ENCODE measurements at places on chromosomes 6 and 20. TPM values are rescaled to one million over a fixed set of nuclear protein-coding genes. Genes with fewer than 3 reads are reported as not detected.

- no peaks in the 10 kb centered on the region for H3K4me1 ChIP-seq
- no peak overlapping the region for H3K27ac ChIP-seq
- no peak for DNase-seq
- H3K36me3 ChIP-seq, result no peaks in the 10 kb centered on the region
Measured at GRCh38 chr6:90024633-90025032, 130.4 kb downstream of the GJA10 start.

DNA sequence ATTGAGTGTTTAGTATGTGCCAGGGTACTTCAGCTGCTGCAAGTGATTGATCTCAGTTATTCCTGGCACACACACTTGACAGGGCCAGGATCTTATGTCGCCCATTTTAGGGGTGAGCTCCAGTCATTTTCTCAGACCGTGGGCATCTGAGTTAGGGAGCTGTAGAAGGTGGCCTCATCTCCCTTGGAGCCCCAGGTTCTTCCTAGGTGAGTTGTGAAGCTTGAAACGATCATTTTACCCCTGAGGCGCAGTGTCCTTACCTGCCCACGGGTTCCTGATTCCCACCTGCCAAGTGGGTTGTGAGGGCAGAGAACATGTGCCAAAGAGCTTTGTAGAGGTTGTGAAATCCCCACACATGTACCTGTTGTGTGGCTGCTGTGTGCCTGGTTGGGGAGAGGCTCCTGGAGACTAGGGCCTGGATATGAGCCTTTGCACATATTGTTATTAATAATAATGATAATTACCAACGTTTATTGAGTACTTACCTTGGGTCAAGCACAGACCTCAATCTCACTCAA is 465 bp upstream of the KCNS1 start:
- peaks cover 13% of the 10 kb centered on the region for H3K27me3 ChIP-seq
- H3K27ac ChIP-seq, result no peak overlapping the region
- H3K4me1 ChIP-seq, result peaks cover 3% of the 10 kb centered on the region
- no peak for DNase-seq

DNA sequence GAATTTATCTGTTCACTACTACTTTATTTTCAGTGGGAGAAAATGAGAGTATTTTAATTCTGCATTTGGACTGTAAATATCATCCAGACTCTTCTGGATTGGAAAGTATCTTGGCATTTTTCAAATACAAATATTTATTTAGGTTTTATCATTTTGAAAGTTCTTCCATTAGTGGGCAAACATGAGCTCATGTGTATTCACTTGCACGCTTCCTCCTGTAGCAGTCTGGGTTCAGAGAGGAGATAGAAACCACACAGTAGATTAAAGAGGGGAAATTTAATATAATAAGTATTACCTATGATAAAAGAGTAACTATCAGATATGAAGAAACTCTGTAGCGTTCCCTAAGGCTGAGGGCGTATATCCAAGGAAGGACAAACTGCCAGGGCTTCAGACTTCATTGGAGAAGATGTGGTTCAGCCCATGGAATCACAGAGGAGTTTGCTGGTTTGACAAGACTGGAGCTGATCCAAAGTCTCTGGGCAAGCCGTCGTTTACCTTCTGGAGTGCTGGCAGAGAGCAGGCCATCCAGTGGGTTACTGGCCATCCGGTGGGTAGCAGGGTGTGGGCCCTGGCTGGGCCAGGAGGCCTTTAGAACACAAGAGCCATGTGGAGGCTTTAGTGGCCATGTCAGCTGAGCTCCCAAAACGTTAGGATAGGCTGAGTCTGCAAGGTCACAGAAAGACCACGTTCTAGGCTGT is 44.3 kb downstream of the KCNS1 start:
- no peaks in the 10 kb centered on the region for H3K36me3 ChIP-seq
- H3K27ac ChIP-seq, result no peak overlapping the region
- no peak for DNase-seq
- H3K4me3 ChIP-seq, result no peak overlapping the region
- no peaks in the 10 kb centered on the region for H3K27me3 ChIP-seq

- no peaks in the 10 kb centered on the region for H3K4me1 ChIP-seq
- no peak overlapping the region for H3K4me3 ChIP-seq
- no peak for DNase-seq
Measured at GRCh38 chr20:56985066-56985685, 281.3 kb downstream of the BMP7 start.

GRCh38 chr6:16360365-16360764 is 122.0 kb downstream of the GMPR start:
- H3K4me3 ChIP-seq, result no peak overlapping the region
- no peaks in the 10 kb centered on the region for H3K36me3 ChIP-seq
- no peaks in the 10 kb centered on the region for H3K4me1 ChIP-seq
- no peak overlapping the region for H3K27ac ChIP-seq

- H3K4me1 ChIP-seq, result peaks cover 13% of the 10 kb centered on the region
- H3K36me3 ChIP-seq, result no peaks in the 10 kb centered on the region
- DNase-seq, result no peak
- no peak overlapping the region for H3K27ac ChIP-seq
- peaks cover 50% of the 10 kb centered on the region for H3K27me3 ChIP-seq
- peak overlapping the region; percentile 19 for H3K4me3 ChIP-seq
Measured at GRCh38 chr6:108157234-108157980, 8.4 kb upstream of the NR2E1 start.

DNA sequence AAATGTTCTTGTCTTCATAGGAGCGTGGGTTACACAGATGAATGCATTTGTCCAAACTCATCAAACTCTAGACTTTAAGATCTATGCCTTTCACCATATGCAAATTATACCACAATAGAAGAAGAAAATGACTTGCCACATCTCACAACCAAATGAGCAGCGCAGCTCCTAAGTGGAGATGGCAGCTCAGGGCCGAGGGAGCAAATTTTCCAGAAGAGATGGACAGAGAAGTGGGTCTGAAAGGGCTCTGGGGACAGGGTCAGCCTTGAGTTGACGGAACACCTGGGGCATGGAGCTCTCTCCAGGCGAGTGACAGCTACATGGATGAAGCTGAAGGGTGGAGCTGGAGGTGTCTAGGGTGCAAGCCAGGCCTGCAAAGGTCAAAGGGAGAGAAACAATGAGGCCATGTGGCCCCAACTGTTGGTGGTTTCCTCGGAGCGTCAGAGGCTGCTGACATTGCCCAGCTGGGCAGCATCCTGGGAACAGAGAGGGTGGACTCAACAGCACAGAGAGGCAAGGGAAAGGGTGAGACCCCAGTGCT is 228.3 kb downstream of the NRN1 start:
- no peak overlapping the region for H3K4me3 ChIP-seq
- H3K36me3 ChIP-seq, result no peaks in the 10 kb centered on the region
- H3K27me3 ChIP-seq, result no peaks in the 10 kb centered on the region
- no peaks in the 10 kb centered on the region for H3K4me1 ChIP-seq
- no peak overlapping the region for H3K27ac ChIP-seq
- no peak for DNase-seq

- H3K4me3 ChIP-seq, result no peak overlapping the region
- no peaks in the 10 kb centered on the region for H3K27me3 ChIP-seq
- no peak overlapping the region for H3K27ac ChIP-seq
- DNase-seq, result no peak
- no peaks in the 10 kb centered on the region for H3K36me3 ChIP-seq
- no peaks in the 10 kb centered on the region for H3K4me1 ChIP-seq
Measured at GRCh38 chr6:36414481-36414880, 27.0 kb upstream of the ETV7 start.

DNA sequence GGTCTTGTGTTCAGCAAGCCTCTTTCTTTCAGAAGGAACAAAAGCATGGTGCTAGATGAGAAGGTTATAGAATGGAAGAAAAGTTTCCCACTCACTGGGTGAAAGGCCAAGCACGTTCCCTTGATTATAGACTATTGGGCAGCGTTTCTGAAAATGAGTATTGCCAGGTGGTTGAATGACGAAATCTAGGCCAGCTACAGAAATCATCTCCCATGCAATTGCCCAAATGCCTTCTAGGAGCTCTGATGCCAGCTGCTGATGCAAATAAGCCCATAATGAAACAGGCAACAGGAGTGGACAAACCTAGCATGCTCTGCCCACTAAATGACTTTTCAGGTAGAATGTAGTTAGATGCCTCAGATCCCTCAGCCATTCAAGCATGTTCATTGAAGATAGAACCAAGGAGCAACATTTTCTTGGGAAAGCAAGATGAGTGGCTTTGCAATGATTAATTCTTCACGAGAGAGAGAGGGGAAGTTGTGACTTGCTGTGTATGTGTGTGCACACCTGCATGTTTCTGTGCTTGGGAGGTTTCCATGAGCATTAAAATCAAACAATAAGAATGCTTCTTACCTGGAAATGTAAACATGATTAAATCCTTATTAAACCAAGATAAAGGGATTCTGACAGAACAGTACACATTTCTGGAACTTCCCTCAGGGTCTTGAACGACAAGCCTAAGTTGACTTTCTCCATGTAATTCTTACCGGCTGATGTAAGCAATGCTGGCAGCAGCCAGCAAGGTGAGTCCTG is 43.6 kb downstream of the ADTRP start:
- no peak for DNase-seq
- no peak overlapping the region for H3K4me3 ChIP-seq
- H3K36me3 ChIP-seq, result no peaks in the 10 kb centered on the region
- peaks cover 11% of the 10 kb centered on the region for H3K4me1 ChIP-seq

- H3K4me3 ChIP-seq, result no peak overlapping the region
- H3K27me3 ChIP-seq, result no peaks in the 10 kb centered on the region
- H3K4me1 ChIP-seq, result no peaks in the 10 kb centered on the region
- H3K36me3 ChIP-seq, result no peaks in the 10 kb centered on the region
Measured at GRCh38 chr20:12055161-12055560, 137.5 kb downstream of the BTBD3 start.

GRCh38 chr6:70956451-70957283 is at the start of gene B3GAT2:
Gene B3GAT2 (minus strand): TSS chr6:70957060. CDS start chr6:70956429, 631 bp downstream.
- peaks cover 22% of the 10 kb centered on the region for H3K4me1 ChIP-seq
- H3K27ac ChIP-seq, result no peak within 1 kb of the TSS
- H3K4me3 ChIP-seq, result peak within 1 kb of the TSS; percentile 30
- DNase-seq, result peak; percentile 5

DNA sequence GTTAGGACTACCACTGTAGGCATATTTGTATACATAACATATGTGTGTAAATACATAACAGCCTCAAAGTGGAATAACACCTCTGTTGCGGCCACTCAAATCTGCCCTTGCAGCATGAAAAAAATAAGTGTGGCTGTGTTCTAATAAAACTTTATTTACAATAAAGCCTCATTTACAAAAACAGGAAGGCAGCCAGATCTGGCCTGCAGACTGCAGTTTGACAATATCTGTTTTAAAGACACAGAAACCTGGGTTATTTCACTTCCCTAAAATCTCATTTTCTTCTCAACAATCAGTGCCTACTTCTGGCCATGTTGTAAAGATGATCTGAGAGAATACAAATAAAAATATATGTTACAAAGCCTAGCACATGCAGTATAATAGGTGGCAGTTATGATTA is 53.9 kb upstream of the SCML4 start:
- H3K4me3 ChIP-seq, result no peak overlapping the region
- H3K27ac ChIP-seq, result no peak overlapping the region
- H3K4me1 ChIP-seq, result no peaks in the 10 kb centered on the region

GRCh38 chr6:122020588-122021264 is 378.7 kb upstream of the HSF2 start:
- H3K27ac ChIP-seq, result no peak overlapping the region
- H3K36me3 ChIP-seq, result no peaks in the 10 kb centered on the region
- H3K27me3 ChIP-seq, result no peaks in the 10 kb centered on the region
- no peak overlapping the region for H3K4me3 ChIP-seq
- DNase-seq, result no peak

GRCh38 chr6:149033454-149033853 is 284.1 kb upstream of the TAB2 start:
- no peaks in the 10 kb centered on the region for H3K27me3 ChIP-seq
- H3K27ac ChIP-seq, result peak overlapping the region; percentile 61
- H3K4me3 ChIP-seq, result no peak overlapping the region
- H3K36me3 ChIP-seq, result no peaks in the 10 kb centered on the region
- peaks cover 29% of the 10 kb centered on the region for H3K4me1 ChIP-seq

GRCh38 chr6:37690964-37691735 is 6.5 kb downstream of the MDGA1 start:
- H3K27me3 ChIP-seq, result peaks cover 7% of the 10 kb centered on the region
- no peak for DNase-seq
- H3K27ac ChIP-seq, result no peak overlapping the region
- H3K4me3 ChIP-seq, result no peak overlapping the region
- H3K36me3 ChIP-seq, result no peaks in the 10 kb centered on the region

GRCh38 chr6:26205625-26206574 is 118.7 kb downstream of the HFE start:
- H3K4me3 ChIP-seq, result peak overlapping the region; percentile 54
- no peaks in the 10 kb centered on the region for H3K27me3 ChIP-seq
- no peaks in the 10 kb centered on the region for H3K36me3 ChIP-seq
- DNase-seq, result no peak
- peak overlapping the region; percentile 93 for H3K27ac ChIP-seq

- no peak overlapping the region for H3K4me3 ChIP-seq
- H3K27ac ChIP-seq, result no peak overlapping the region
- no peaks in the 10 kb centered on the region for H3K4me1 ChIP-seq
- DNase-seq, result no peak
Measured at GRCh38 chr6:150510576-150510975, 89.1 kb upstream of the PLEKHG1 start.

GRCh38 chr6:79789896-79790295 is 157.5 kb downstream of the ELOVL4 start:
- no peak overlapping the region for H3K4me3 ChIP-seq
- no peaks in the 10 kb centered on the region for H3K4me1 ChIP-seq
- no peak for DNase-seq
- no peaks in the 10 kb centered on the region for H3K27me3 ChIP-seq

- no peaks in the 10 kb centered on the region for H3K27me3 ChIP-seq
- H3K4me3 ChIP-seq, result no peak overlapping the region
- H3K36me3 ChIP-seq, result no peaks in the 10 kb centered on the region
- H3K27ac ChIP-seq, result no peak overlapping the region
- H3K4me1 ChIP-seq, result peaks cover 10% of the 10 kb centered on the region
Measured at GRCh38 chr20:8815208-8815607, 253.7 kb upstream of the PLCB4 start.

GRCh38 chr20:20680991-20681508 is 31.4 kb downstream of the RALGAPA2 start:
- H3K4me3 ChIP-seq, result no peak overlapping the region
- H3K27ac ChIP-seq, result peak overlapping the region; percentile 81
- H3K4me1 ChIP-seq, result peaks cover 59% of the 10 kb centered on the region
- peak; percentile 87 for DNase-seq

- H3K27me3 ChIP-seq, result no peaks in the 10 kb centered on the region
- no peaks in the 10 kb centered on the region for H3K4me1 ChIP-seq
- no peak overlapping the region for H3K4me3 ChIP-seq
Measured at GRCh38 chr6:9083108-9083507, 647.8 kb upstream of the SLC35B3 start.

RIMS1 gene
- 0.17 TPM for total RNA-seq

MYCT1 gene
- total RNA-seq, result 15.0 TPM

TNNC2 gene
- 1.4 TPM for total RNA-seq

FAM229B gene
- total RNA-seq, result 18.4 TPM

PGC gene
- total RNA-seq, result not detected

MOG gene
- total RNA-seq, result not detected

CASP8AP2 gene
- total RNA-seq, result 22.6 TPM

CST7 gene
- total RNA-seq, result 2.8 TPM

Data from thyroid gland (tissue), 4 donors.